NCI-H1694 (cell line): ENCODE measurements at places on chromosomes 1 and 21.

GRCh38 chr1:43491061-43491460 is 37.3 kb upstream of the HYI start:
- DNase-seq = no peak

GRCh38 chr1:217472915-217473314 is 158.0 kb downstream of the GPATCH2 start:
- DNase-seq = no peak

DNA sequence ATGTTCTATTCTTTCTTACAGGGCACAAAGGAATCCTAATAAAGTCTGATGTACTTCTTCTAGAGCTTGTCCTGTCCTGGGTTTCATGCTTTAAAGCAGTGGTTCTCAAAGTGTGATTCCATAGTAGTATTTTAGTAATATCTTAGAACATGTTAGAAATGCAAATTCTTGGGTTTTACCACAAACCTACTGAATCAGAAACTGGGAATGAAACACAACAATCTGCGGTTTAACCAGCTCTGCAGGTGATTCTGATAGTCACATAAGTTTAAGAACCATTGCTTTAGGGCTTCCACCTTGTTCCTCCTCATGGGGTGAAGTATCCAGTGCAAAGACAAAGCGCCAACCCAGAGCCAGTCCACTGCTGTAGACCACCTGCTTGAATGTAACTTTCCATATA is 41.1 kb downstream of the NGF start:
- no peak for DNase-seq

GRCh38 chr1:59243550-59243949 is 53.3 kb upstream of the FGGY start:
- peak; percentile 79 for DNase-seq

GRCh38 chr1:244964112-244964971 is 100.0 kb upstream of the HNRNPU start:
- no peak for DNase-seq

DNA sequence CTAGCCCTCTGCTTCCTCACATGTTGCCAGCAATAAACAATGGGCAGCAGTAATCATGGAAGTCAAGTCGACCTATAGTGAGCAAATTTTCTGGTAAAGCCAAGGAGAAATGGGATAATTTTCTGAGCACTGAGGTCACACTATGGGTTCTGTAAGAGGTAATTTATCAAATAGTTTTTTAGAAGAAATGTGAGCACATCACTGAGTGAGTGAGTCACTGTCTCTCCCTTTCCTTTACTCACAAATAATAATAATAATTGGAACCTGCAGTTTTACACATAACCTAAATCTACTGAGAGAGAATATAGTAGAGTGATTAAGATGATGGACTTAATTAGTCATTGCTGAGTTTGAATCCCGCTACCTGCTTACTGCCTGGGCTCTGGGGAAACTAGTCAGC is 23.6 kb downstream of the SLC35F3 start:
- DNase-seq = no peak

DNA sequence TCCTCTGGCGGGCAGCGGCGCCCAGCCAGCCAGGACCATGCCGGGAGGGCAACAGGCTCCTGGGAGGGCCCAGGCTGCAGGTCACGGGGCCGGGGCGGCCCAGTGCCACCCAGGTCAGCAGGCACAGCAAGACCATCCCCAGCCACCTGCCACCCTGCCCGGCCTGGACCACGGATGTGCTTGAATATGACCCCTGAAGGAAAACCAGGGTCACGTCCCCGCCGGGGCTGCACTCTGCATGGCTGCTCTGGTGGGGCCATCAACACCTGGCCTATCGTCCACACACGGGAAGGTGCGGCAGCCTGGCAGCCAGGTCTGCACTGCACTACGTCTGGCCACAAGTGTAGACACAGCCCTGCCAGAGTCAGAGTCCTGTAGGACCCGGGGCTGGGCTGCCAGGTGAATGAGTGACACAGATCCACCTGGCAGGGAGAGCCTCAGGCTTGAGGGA is 6.9 kb downstream of the WNT9A start:
- DNase-seq = no peak

GRCh38 chr21:42285569-42286245 is 29.5 kb downstream of the TFF3 start:
- DNase-seq = no peak

- no peak for DNase-seq
These were observed 189.1 kb upstream of the POU3F1 start for GRCh38 chr1:38235705-38236104.

GRCh38 chr1:199007423-199007822 is 368.6 kb downstream of the PTPRC start:
- no peak for DNase-seq

- DNase-seq = no peak
These were observed 1.7 kb downstream of the SLC19A1 start for GRCh38 chr21:45540601-45540970.

DNA sequence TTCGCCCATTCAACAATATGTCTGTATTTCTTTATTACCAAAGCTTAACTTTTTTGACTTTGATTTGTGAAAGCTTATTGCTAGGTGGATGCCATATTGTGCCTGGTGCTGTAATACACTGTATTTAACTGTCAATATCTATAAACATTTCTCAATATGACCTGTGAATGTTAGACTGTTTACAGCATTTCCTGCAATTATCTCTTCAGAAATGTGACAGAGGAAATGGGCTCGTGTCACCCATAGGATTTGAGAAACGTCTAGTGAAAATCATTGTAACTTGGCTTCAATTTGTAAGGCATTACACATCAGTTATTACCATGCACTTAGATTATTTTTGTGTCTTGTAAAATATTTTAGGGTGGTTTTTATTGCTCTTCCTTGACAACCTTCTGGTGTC is 237.8 kb upstream of the ADGRL2 start:
- no peak for DNase-seq

DNA sequence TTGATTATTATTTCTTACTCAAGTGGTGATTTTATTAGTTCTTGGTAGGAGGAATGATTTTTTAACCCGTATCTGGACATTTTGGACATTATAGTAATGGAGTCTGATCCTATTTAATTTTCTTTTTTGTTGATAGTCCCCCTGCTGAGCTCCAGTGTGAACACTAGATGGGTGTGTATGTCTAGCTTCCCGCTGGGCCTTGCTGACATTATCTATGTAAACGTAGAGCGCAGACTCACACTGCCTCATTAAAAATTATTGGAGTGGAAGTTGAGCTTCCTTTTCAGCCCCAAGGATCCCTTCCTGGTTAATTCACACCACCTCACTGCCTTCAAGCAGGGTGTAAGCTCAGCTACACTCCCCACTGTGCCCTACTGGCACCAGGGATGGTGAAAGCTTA is 467.6 kb upstream of the PKN2 start:
- no peak for DNase-seq

GRCh38 chr1:2546515-2547209 is 9.5 kb upstream of the TNFRSF14 start:
- DNase-seq = peak; percentile 71

GRCh38 chr1:15848143-15848928 is 829 bp downstream of the SPEN start:
- no peak for DNase-seq

GRCh38 chr1:114021665-114022099 is 42.4 kb downstream of the OLFML3 start:
- no peak for DNase-seq

GRCh38 chr1:972726-973458 is 6.6 kb downstream of the PLEKHN1 start:
- no peak for DNase-seq

DNA sequence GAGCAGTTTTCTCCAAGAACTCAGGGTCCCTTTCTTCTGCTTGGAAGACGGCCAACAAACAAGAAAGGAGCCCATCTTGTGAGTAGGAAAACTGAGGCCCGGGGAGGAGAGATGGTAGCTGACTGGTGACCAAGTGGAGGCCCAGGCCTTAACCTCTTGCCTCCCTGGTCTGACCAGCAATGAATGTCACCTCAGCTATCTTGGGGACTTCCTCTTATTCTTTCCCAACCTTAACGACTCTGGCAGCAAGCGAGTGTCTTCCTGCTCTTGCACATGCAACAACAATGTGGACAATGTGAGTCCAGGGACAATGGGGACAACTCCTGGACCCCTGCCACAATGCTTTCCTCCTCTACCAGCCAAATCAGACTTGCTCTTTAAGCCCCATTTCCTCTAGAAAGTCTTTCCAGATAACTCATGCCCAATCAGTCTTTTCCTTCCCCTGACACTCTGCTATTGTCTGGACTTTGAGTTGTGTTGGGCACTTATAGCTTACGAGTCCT is 12.6 kb downstream of the HSPG2 start:
- DNase-seq = no peak

GRCh38 chr21:44020551-44020950 is 8.4 kb downstream of the TRAPPC10 start:
- no peak for DNase-seq

- no peak for DNase-seq
These were observed 118.6 kb upstream of the KLHDC7A start for GRCh38 chr1:18362150-18362549.

DNA sequence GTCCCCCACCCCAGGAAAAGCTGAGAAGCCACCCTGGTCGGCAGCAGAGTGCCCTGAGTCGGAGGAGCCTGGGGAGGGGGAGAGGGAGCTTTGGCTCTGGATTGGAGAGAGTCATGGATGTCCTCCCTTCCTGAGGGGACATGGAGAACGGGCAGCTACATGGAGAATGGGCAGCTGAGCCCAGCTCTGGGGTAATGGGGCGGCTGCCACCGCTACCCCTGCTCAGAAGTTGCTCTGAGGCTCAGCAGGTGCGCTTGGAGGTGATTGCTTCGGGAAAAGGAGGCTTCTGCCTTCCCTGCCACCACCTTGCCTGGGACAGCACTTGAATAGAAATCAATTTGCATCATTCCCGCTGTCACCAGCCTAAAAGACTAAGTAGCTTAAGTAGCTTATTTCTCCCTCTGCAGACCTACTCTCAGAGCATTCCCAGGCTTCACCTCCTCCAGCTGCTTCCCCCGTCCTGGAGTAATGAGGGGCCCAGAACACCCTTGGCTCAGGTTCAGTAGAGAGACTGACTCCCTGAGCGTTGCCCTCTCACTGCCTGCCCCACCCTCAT is 8.3 kb downstream of the DISP3 start:
- no peak for DNase-seq

GRCh38 chr1:1547476-1547875 is 7.1 kb upstream of the TMEM240 start:
- no peak for DNase-seq

GRCh38 chr1:198259333-198260074 is 102.7 kb downstream of the NEK7 start:
- no peak for DNase-seq

DNA sequence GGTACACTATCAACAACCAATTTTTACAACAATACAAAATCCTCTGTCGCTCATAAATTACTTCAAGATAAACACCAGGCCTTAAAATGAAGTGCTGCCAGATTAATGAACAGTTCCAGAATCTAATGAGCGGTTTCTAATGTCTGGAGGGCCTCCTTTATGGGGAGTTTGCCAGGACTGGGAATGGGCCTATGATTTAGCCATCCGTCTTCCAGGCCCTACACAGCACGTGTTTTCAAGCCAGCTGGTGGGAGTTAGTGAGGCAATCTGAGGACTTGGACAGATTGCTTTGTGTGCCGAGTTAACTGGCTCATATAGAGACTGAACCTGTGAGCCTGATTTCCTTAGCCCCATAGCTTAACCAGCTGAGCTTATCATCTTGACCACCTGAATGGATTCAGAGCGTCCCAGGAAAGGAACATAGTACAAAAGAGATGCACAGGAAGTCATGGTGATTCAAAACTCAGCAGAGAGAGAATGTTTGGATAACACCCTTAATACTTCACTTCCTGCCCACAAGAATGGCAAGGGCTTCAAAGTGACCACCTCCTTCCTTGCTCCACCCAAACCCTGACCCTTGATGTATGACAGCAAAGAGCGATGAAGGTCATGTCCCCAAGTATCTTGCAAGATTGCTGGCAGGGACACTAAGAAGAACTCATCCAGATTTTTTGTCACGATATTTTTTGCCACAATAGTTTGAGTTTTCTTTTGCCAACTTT is 143.5 kb downstream of the SLC30A10 start:
- DNase-seq = no peak

DNA sequence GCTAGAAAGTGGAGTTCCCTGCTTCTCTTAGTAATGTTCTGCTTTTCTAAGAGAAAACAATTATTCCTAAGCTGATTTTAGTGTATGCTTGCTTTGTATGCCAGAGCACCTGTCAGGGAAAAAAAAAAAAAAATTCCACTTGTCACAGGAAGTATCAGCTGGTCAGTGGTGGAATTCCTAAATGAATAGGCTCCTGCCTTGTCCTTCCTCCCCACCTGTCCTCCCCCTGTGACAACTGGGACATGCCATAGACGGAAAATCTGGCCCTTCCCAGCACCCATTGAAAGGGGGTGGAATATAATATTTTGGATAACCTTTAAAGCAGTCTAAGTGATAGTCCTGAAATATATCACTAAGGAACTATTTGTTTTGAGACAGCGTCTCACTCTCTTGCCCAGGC is 10.8 kb downstream of the FNDC5 start:
- no peak for DNase-seq

- no peak for DNase-seq
These were observed 34.2 kb upstream of the PBX1 start for GRCh38 chr1:164524810-164525209.

DNA sequence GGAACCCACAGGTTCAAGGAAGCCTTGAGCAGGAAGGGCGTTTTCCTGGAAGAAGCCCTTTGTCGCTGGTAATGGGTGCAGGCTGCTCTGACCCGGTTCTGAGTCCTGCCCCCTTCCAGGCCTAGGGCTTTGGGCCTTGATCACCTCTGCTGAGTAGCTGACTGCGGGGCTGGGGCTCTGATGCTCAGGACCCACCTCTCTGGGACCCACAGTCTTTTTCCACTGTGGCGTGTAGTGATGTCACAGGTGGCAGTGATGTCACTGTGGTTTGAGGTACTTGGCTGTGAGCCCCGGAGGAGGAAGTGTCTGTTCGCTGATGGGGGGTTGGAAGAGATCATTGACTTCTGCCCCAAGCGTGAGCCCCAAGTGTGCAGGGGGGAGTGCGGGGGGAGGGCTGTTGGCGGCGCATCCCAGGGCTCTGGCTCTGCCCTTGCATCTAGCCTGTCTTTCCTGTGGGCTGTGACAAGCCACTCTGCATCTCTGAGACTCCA is 6.9 kb downstream of the TNFRSF1B start:
- DNase-seq = no peak

DNA sequence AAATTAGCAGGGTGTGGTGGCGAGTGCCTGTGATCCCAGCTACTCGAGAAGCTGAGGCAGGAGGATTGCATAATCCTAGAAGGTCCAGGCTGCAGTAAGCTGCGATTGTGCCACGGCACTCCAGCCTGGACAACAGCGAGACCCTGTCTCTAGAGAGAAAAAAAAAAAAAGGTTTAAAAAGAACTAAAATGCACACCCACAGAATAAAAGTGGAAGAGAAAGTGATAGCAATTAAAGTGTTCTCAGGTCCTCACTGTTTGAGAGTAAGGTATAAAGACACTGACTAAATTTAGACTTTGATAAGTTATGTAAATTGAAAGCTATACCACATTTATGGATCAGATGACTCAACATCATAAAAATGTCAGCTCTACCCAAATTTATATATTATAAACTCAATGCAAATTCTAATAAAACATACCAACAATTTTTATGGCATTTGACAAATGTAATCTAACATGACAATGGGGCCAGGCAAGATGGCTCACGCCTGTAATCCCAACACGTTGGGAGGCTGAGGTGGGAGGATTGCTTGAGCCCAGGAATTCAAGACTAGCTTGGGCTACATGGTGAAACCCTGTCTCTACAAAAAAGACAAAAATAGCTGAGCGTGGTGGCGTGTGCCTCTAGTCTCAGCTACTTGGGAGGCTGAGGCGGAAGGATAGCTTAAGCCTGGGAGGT is 11.8 kb downstream of the ZBTB17 start:
- DNase-seq = no peak

GRCh38 chr1:53303726-53304515 is 23.9 kb downstream of the LRP8 start:
- DNase-seq = no peak
